Activated CD8-positive, alpha-beta T cell treated with anti-CD3 and anti-CD28 coated beads for 36 hours (primary cell): ENCODE measurements at places on chromosomes 2 and 18. TPM values are rescaled to one million over a fixed set of nuclear protein-coding genes. Genes with fewer than 3 reads are reported as not detected.

Gene ACMSD
- total RNA-seq, result not detected

Gene PLGLB1
- 1.3 TPM for total RNA-seq

Gene L3MBTL4
- total RNA-seq, result not detected

Gene CDH19
- not detected for total RNA-seq

Gene APOB
- not detected for total RNA-seq

Gene CCDC74B
- 3.5 TPM for total RNA-seq

Gene MYCN
- total RNA-seq, result 0.22 TPM

Gene GPAT2
- total RNA-seq, result 9.7 TPM

DNA sequence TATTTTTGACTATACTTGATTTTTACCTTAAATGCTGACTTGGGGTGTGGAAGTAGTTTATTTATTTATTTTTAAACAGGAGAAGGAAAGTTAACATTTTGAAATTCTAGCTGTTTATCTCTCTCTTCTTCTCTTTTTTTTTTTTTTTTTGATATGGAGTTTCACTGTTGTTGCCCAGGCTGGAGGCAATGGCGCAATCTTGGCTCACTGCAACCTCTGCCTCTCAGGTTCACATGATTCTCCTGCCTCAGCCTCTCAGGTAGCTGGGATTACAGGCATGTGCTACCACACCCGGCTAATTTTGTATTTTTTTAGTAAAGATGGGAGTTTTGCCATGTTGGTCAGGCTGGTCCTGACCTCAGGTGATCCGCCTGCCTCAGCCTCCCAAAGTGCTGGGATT, 11.1 kb downstream of the WDR43 start:
- H3K36me3 ChIP-seq, result peaks cover 76% of the 10 kb centered on the region
- H3K27ac ChIP-seq, result peak overlapping the region; percentile 60
- DNase-seq, result no peak
- H3K4me1 ChIP-seq, result peaks cover 45% of the 10 kb centered on the region
- no peak overlapping the region for H3K4me3 ChIP-seq

- H3K36me3 ChIP-seq, result no peaks in the 10 kb centered on the region
- H3K27ac ChIP-seq, result no peak overlapping the region
- H3K4me3 ChIP-seq, result no peak overlapping the region
- no peaks in the 10 kb centered on the region for H3K4me1 ChIP-seq
- DNase-seq, result no peak
- peaks cover 9% of the 10 kb centered on the region for H3K27me3 ChIP-seq
These were observed 225.2 kb upstream of the TANK start for GRCh38 chr2:160934991-160935390.

GRCh38 chr2:68741238-68741637, 6.6 kb downstream of the ARHGAP25 start:
- no peak overlapping the region for H3K4me3 ChIP-seq
- peaks cover 62% of the 10 kb centered on the region for H3K36me3 ChIP-seq
- H3K4me1 ChIP-seq, result peaks cover 78% of the 10 kb centered on the region

- H3K4me1 ChIP-seq, result peaks cover 12% of the 10 kb centered on the region
- H3K36me3 ChIP-seq, result no peaks in the 10 kb centered on the region
- H3K27ac ChIP-seq, result no peak overlapping the region
- no peak for DNase-seq
- peaks cover 79% of the 10 kb centered on the region for H3K27me3 ChIP-seq
- peak overlapping the region; percentile 18 for H3K4me3 ChIP-seq
These were observed 10.3 kb upstream of the HOXD1 start for GRCh38 chr2:176178038-176178756.

GRCh38 chr2:210546424-210547208, 9.8 kb upstream of the CPS1 start:
- H3K4me3 ChIP-seq, result no peak overlapping the region
- no peaks in the 10 kb centered on the region for H3K4me1 ChIP-seq
- peaks cover 3% of the 10 kb centered on the region for H3K27me3 ChIP-seq
- no peaks in the 10 kb centered on the region for H3K36me3 ChIP-seq
- DNase-seq, result no peak

GRCh38 chr2:135257383-135258090, 205.4 kb downstream of the RAB3GAP1 start:
- DNase-seq, result no peak
- no peaks in the 10 kb centered on the region for H3K4me1 ChIP-seq
- peaks cover 4% of the 10 kb centered on the region for H3K36me3 ChIP-seq
- no peak overlapping the region for H3K4me3 ChIP-seq
- no peak overlapping the region for H3K27ac ChIP-seq

DNA sequence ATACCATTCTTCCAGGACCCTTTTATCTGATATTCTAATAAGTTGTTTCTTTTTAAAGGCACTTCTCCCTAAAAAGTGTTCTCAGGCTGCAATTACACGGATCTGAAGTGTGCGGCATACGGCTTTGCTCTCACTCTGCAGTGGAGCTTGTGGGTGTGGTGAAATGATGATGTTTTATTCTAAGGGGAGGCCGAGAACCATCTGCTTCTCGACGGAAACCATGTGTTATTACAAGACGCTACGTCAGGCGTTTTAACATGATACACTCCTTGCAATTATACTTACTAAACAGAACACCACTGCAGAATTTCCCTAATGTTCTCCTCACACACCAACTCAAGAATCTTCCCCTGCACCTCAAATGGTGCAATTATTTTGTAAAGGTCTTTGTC, 34.9 kb upstream of the CTDP1 start:
- peaks cover 12% of the 10 kb centered on the region for H3K4me1 ChIP-seq
- peaks cover 2% of the 10 kb centered on the region for H3K27me3 ChIP-seq
- no peaks in the 10 kb centered on the region for H3K36me3 ChIP-seq
- no peak for DNase-seq

DNA sequence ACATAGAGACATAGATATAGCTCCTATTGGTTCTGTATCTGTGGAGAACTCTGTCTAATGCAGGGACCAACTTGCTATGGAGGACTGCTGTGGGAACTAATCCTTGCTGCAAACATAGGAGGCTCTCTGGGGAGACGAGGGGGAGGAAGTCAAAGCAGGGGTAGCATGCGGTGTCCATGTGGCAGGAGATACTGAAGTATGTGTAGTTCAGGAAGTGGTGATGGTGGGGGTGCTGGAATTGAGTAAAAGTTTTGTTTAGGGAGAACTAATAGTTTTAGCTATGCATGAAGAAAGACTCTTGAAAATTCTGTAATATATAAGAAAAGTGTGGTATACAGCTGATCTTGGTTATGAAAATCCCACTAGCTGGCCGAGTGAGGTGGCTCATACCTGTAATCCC, 62.0 kb downstream of the ANKRD44 start:
- DNase-seq, result peak; percentile 67
- H3K36me3 ChIP-seq, result peaks cover 53% of the 10 kb centered on the region
- H3K4me1 ChIP-seq, result peaks cover 81% of the 10 kb centered on the region
- peak overlapping the region; percentile 96 for H3K27ac ChIP-seq
- H3K4me3 ChIP-seq, result peak overlapping the region; percentile 53

DNA sequence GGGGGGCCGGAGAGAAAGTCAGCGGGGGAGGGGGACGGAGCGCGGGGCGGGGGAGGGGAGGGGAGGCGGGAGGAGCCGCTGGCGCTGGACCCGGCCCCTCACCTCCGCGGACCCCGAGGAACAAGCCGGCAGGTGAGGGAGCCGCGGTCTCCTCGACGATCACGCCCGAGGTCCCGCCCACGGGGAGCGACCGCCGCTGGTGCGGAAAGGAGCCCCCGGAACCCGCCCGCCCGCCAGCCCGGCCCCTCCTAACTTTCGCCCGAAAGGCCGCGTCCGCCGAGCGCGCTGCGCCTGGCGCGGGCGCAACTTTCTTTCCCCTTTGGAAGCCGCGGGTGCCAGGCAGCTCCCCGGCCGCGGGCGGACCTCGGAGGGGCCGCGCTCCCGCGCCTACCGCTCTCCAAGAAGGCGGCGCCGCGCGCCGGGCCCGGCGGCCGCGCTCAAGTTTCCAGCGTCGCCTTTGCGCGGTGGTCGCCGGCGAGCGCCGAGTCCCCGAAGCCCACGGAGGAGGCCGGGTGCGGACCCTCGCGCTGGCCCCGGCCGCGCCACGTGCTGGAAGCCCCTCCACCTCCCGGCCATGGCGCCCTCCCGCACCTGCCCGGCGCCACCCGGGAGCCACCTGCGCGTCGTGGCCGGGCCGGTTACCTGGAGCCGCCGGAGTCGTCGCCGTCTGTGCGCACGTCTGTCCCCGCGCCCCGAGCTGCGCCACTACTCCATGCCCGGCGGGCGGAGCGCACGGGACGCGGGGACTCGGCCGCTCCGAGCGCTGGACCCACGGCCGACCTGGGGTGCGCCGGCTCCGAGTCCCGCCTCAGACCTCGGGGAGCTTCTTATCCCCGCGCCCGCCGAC, at the start of gene ALKAL2:
ALKAL2 (minus strand) TSS at position 181 of the 847 bp plus-strand sequence. CDS start 256 bp downstream, outside the sequence.
- peak; percentile 42 for DNase-seq
- no peak within 1 kb of the TSS for H3K27ac ChIP-seq
- peaks cover 12% of the 10 kb centered on the region for H3K4me1 ChIP-seq
- H3K27me3 ChIP-seq, result peaks cover 25% of the 10 kb centered on the region
- peak within 1 kb of the TSS; percentile 47 for H3K4me3 ChIP-seq

GRCh38 chr2:73418343-73418742, 32.7 kb downstream of the ALMS1 start:
- H3K27me3 ChIP-seq, result no peaks in the 10 kb centered on the region
- H3K4me3 ChIP-seq, result no peak overlapping the region
- no peak overlapping the region for H3K27ac ChIP-seq
- H3K4me1 ChIP-seq, result peaks cover 6% of the 10 kb centered on the region
- H3K36me3 ChIP-seq, result peaks cover 7% of the 10 kb centered on the region

GRCh38 chr2:103814016-103814415, 1039.9 kb upstream of the POU3F3 start:
- H3K4me3 ChIP-seq, result no peak overlapping the region
- no peak overlapping the region for H3K27ac ChIP-seq
- no peaks in the 10 kb centered on the region for H3K36me3 ChIP-seq
- DNase-seq, result no peak
- H3K27me3 ChIP-seq, result no peaks in the 10 kb centered on the region

GRCh38 chr2:136375017-136375901, 257.3 kb upstream of the CXCR4 start:
- peak; percentile 65 for DNase-seq
- H3K4me1 ChIP-seq, result peaks cover 49% of the 10 kb centered on the region
- H3K4me3 ChIP-seq, result no peak overlapping the region
- no peaks in the 10 kb centered on the region for H3K36me3 ChIP-seq

DNA sequence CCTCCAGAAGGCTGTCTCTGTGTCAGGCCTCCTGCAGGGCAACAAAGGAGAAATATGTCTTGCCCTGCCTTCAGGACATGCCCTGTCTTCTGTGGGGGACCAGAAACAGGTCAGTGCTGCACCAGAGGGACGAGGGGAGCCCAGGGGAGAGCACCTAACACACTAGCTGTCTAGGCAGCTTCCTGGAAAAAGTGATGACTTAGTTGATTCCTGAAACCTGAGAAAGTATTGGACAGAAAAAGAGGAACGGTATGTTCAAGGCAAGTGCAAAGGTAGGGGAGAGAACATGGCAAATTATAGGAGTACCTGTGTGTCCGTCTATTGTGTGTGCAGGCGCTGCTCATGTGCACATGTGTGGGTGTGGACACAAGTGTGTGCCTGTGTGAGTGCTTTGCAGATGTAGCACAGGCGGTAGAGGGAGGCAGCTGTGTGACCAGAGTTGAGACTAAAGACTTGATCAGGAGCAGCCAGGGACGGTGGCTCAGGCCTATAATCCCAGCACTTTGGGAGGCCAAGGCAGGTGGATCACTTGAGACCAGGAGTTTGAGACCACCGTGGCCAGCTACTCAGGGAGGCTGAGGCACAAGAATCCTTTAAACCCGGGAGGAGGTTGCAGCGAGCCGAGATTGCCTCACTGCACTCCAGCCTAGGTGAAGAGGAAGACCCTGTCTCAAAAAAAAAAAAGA, 119.5 kb downstream of the GYPC start:
- peaks cover 15% of the 10 kb centered on the region for H3K4me1 ChIP-seq
- no peak for DNase-seq
- peaks cover 2% of the 10 kb centered on the region for H3K27me3 ChIP-seq
- no peaks in the 10 kb centered on the region for H3K36me3 ChIP-seq

- H3K4me1 ChIP-seq, result no peaks in the 10 kb centered on the region
- H3K27me3 ChIP-seq, result peaks cover 2% of the 10 kb centered on the region
- no peak overlapping the region for H3K4me3 ChIP-seq
- no peak for DNase-seq
These were observed 278.0 kb downstream of the EPHA4 start for GRCh38 chr2:221293949-221294742.

DNA sequence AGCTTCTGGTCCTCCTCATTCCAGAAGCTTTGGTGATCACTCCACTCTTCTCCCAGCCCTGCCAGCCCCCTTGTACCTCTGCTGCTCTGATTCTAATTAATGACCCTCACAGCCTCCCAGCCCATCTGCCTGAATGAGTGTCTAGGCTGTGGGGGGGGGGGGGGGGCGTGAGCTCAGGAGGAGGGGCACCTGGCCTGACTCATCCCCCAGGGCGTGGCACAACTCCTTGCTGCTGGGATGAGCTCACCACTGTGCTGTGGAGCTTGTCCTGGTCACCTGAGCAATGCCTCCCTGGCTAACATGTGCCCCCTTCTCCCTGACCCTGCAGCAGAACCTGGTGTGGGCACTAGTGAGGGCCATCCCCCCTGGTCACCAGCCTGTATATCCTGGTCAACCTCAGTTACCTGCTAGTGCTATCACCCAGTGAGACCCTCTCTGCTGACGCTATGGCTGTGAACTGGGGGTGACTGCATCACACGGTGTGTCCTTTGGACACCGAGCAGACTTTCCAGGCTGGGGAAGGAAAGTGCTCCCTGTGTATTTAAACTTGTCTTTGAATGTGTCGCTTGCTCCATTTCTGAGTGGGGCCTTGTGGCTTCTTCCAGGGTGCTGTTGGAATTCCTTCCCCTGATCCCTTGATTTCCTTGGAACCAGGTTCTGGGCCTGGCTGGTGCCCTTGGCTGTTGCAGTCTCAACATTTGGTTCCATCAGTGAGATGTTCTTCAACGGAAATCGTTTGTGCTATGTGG, 41.5 kb upstream of the PUM2 start:
- H3K4me1 ChIP-seq, result no peaks in the 10 kb centered on the region
- no peaks in the 10 kb centered on the region for H3K27me3 ChIP-seq
- no peak for DNase-seq

DNA sequence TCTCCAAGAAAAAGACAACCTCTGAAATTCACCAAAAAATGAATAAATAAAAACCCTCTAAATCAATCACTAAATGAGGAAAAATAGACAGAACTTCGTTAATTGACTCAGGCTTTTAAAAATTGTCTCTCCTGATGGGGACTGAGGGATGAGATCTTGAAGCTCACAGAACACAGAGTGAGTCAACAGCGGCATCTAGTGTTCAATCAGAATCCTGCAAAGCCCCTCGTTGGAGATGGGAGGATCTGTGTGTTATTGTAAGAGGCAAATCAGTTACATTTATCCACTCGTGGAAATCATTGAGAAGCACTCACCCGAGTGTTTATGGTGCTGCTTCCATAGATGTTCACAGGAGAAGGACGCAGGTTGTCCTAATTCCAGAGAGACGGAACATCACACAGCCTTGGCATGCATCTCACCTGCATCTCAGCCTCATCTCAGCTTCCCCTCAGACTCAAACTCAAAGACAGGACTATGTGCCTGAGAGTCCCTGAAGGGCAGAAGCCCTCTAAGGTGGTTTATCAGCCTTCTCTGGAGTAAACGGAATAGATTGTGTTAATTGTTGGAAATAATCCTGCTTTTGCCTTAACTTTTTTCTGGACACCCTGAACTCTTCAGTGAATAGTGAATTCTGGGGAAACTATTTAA, 82.0 kb downstream of the MREG start:
- H3K4me3 ChIP-seq, result no peak overlapping the region
- H3K4me1 ChIP-seq, result peaks cover 9% of the 10 kb centered on the region
- no peak overlapping the region for H3K27ac ChIP-seq
- H3K27me3 ChIP-seq, result no peaks in the 10 kb centered on the region
- H3K36me3 ChIP-seq, result no peaks in the 10 kb centered on the region
